Stomach (tissue), 19 donors: ENCODE measurements at places on chromosomes 4 and X.

DNA sequence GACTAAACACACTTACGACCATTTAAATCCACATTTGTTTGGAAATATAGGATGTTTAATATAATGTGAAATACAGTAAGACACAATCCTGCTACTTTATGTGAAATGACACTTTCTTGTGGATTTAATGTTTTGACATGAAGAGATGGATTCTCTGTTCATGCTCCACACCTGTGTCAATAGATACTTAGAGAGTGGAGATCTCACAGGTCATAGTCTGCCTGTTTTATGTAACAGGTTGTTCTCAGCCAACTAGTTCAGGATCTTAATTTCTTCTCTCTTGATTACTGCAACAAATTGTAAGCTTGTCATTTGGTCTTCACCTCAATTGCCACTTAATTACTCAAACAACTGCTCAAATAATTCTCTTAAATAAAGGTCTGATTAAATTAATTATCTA, 1621.2 kb downstream of the PCDH7 start:
- DNase-seq: no peak

- DNase-seq: no peak
These were observed 96.3 kb downstream of the BANK1 start for GRCh38 chr4:101886826-101887225.

- DNase-seq: peak; percentile 9
These were observed 60.1 kb upstream of the ATP8A1 start for GRCh38 chr4:42716996-42717395.

DNA sequence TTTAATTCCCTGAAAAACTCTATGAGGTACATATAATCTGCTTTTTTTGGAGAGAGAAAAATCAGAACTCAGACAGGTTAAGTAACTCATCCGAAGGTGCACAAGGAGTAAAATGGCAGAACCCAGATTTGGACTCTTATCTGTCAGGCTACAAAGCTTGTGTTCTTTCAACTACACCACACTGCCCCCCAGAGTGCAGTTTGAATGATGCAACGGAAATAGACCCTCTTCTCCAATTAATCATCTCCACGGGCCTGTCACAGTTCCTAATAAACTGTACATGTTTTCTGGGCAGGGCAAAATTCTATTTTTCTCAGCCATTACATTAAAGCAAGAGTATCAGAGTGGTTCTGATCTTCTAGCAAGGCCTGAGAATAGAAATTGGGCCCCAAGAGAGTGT, 35.3 kb upstream of the DCX start:
- peak; percentile 51 for DNase-seq

DNA sequence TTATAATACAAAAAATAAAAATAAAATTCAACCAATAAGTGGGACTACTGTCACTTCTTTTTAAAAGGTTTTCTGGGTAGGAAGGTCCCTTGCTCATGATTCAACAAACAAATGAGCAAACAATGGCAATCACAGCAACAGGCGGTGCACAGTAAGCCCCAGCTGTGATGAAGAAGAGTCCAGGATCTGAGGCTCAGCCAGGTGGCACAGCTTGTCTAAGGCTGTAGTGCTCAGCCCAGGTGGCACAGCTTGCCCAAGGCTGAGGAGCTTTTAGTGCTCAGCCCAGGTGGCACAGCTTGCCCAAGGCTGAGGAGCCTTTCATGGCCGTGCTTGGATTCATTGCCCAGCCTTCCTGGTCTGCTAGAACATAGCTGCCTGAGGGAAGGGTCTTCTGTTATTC, 75.0 kb downstream of the ZFYVE28 start:
- DNase-seq: no peak

DNA sequence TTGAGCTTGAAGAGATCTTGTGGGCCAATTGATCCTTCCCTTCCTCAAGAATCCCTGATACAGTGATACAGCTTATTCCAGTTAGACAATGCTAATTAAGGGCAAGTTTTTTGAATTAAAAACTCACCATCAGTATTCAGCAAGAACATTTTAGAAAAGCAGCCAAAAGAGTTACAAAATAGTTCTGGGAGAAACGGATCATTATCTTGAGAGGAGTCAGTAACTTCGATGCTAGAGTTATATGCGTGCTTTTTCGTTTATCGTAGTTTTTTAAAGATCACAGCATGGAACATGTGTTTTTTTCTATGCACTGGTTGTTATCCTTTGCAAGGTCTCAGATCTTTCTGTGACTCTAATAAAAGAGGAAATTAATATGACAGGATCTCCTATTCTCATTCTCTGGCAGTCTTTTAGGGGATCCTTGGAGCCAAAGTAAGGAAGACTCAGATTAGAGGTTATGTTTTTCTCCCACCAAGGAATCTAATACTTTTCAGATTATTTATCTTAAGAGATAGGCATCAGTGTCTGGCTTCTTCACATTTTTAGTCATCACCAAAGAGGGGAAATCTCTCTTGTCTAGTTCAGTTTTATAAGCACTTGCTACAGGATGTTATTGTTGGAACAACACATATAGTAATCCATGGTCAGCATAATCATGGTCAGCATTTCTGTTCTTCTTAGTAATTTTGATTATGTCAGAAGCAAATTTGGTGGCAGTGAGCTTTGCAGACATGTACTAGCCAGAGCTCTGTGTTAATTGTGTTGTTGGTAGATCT, 109.7 kb downstream of the PDLIM5 start:
- DNase-seq: no peak

- peak; percentile 73 for DNase-seq
These were observed 1.8 kb downstream of the CPEB2 start for GRCh38 chr4:15003891-15004738.

- DNase-seq: no peak
These were observed 13.0 kb downstream of the TBC1D1 start for GRCh38 chr4:37903901-37904300.

- DNase-seq: no peak
These were observed 317.5 kb downstream of the PCDH7 start for GRCh38 chr4:31037703-31038102.

DNA sequence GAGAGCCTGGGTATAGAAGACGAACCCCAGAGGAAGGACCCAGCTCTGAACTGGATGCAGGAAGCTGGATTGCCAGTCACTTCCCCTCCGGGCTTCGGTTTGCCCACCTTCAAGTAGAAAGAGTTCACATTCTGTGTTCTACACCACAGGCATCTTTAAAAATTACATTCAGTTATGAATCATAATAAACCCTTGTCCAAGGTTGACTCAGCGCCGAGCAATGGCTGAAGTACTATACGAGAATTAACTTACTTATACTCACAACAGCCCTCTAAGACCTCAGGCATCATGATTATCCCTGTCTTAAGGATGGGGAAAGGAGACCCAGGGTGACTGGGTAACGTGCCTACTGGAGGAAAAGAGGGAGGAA, 72.5 kb downstream of the EVC2 start:
- DNase-seq: no peak

GRCh38 chr4:24991015-24991414, 39.7 kb downstream of the LGI2 start:
- no peak for DNase-seq

DNA sequence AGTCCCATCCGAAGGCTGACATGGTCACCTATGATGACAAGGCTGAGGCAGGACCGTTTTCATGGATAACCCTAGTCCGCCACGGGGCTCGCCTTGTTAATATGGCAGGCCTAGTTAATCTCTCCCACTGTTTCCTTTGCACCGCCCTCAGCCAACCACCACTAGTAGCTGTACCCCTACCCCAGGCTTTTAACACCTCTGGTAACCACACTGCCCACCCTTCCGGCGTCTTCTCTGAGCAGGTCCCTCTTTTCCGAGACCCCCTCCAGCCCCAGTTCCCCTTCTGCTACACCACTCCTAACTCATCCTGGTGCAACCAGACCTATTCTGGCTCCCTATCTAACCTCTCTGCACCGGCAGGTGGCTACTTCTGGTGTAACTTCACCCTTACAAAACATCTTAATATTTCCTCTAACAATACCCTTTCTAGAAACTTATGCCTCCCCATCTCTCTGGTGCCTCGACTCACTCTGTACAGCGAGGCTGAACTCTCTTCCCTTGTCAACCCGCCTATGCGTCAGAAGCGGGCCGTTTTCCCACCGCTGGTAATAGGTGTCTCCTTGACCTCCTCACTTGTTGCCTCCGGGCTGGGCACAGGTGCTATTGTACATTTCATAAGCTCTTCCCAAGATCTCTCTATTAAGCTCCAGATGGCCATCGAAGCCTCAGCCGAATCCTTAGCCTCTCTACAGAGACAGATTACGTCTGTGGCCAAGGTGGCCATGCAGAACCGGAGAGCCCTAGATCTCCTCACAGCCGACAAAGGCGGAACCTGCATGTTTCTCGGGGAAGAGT, 964.4 kb downstream of the RPA4 start:
- no peak for DNase-seq

DNA sequence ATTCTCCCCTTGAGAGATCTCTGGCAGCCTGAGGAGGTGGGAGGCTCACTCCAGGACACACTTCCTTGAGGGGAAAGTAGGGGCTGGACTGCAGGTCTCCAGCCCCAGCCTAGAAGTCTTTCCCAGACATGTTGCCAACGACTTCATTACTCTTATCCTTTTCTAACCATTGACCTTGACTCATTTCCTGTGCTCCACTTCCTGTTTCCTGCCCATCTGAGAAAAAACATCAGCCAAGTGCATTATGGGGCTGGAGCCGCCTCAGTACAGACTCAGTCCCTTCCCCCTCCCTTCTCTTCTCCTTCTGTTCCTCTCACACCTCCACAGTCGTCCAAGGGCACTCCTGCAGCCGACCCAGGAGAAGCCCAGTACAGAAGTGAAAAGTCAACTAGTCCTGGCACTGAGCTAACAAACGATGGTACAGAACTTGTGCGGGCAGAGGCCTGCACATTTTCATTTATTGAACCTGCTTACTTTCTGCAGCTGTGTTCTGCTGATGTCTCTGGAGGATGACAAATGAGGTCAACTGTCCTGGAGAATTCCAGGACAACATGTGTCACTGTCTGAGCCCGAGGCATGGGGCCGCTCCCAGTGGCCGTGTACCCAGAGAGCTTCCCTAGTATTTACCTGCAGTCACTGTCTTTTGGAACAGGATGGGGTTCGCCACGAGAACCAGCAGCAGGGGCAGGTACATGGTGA, 20.1 kb downstream of the GPR143 start:
- DNase-seq: peak; percentile 30

DNA sequence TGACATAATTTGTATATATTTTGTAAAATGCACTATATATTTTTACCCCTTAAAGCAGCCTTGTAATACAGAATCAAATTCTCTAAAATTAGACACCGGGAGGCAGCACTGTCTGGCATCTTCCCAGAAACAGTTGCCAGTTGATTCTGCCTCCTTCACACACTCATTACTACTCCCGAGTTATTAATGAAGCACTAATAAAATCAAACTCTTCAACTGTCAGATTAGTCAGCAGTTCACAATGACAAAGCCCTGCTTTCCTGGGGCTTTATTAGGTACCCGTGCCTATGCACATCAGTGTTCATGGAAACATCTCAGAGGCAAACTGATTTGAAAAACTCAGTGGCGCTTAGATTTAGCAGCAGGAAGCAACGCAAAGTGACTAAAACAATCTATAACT, 103.5 kb upstream of the VEGFC start:
- DNase-seq: no peak

GRCh38 chrX:150366951-150367545, 3.9 kb downstream of the MAMLD1 start:
- DNase-seq: no peak

GRCh38 chr4:11598591-11598990, 169.9 kb upstream of the HS3ST1 start:
- DNase-seq: no peak

GRCh38 chr4:189502841-189503435, 437.7 kb upstream of the FRG1 start:
- DNase-seq: no peak

DNA sequence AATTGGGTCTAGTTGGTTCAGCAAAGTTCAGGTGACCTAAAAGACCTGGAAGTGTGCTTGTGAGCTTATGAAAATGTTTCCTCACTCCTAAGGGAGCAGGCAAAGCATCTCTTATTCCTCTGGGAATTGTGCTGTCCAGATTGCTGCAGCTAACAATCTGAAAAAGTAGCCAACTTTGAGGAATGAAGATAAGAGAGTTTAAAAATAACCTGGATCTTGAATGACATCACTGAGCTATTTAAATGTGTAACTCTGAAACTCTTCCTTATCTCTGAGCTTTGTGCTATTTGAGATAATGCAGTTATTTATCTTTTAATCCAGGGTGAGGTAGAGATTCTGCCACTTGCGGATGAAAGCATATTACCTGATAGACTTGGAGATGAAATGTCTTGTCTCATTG, 384.8 kb downstream of the PPP4R3C start:
- no peak for DNase-seq

DNA sequence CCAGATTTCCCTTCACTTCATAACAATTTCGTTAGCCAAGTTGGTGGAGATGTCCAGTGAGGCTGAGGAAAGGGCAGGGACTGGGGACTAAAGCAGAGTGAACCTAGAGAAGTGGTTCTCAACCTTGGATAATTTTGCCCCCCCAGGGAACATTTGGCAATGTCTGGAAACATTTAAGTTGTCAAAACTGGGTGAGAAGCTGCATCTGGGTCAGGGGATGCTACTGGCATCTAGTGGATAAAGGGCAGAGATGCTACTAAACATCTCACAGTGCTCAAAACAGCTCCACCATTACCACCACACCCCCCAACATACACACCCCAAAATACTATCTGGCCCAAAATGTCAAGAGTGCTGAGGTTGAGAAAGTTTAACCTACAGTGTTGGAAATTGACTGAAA, 32.0 kb upstream of the FGF16 start:
- DNase-seq: no peak

GRCh38 chr4:158652920-158653319, 18.8 kb downstream of the C4orf46 start:
- DNase-seq: no peak

- DNase-seq: no peak
These were observed 247.9 kb downstream of the ADAM29 start for GRCh38 chr4:175166020-175166419.

- DNase-seq: peak; percentile 26
These were observed 227.0 kb downstream of the DKK2 start for GRCh38 chr4:106809076-106809475.

DNA sequence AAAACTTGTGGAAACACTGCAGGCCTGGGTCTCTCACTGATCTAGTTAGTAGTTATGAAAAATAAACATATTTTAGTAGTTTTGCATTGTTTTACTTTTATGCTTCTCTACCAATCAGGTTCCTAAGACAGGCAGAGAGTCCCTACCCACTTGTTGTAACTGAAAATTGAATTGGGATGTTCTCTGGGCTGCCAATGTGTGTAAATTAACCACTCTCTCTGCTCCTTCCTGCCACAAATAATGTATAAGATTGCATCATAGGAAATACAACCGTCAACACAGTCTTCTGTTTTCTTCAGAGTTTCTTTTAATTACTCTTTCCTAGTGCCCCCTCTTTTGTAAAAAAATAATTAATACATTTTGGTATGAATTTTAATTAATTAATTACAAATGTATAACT, 677.3 kb downstream of the FSTL5 start:
- no peak for DNase-seq

GRCh38 chrX:112830540-112830939, 10.1 kb downstream of the AMOT start:
- DNase-seq: no peak

- no peak for DNase-seq
These were observed 237.7 kb upstream of the TLL1 start for GRCh38 chr4:165635381-165635780.

DNA sequence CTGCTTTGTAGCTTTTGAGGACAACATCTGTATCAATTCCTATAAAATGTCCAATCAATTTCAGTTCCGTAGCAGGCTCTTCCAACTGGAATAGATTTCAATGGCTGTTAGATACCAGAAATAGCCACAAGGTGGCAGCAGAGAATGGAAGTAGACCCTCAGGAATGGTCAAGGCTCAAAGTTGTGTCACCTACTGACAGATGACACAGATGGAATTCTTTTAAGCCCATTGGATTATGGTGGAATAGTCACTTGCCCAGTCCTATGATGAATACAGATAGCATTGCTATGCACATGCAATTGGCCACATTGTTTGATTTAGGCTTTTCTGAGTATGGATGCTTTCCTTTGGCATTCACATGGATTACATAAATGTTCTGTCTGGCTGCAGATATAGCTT, 130.4 kb upstream of the RADX start:
- peak; percentile 42 for DNase-seq
